Nucleus accumbens (tissue), 56 donors: ENCODE measurements at places on chromosomes 7 and 10.
A peak's percentile ranks its signal among the peaks of the same experiment; 100 is the strongest.

GRCh38 chr7:158740013-158740656, 35.5 kb upstream of the NCAPG2 start:
- no peak for DNase-seq

- DNase-seq = no peak
These were observed 258.8 kb downstream of the SNX10 start for GRCh38 chr7:26550492-26550891.

DNA sequence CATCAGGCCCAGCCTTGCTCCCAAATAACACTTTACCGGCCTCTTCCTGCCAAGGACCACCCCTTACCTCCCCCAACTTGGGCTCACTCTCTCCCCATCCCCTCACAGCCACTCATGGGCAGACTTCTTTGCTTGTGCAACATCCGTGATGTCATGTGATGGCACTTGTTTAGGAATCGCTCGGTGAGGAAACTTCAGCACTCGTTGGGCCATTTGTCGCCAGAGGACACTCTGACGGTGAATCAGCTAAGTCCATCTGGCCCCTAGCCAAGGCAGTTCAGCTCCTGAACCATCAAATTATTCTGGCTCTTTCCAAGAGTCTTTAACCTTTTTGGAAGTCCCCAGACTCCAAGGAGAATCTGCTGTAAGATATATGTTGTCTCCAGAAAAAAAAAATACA, 19.2 kb downstream of the BTBD16 start:
- no peak for DNase-seq

DNA sequence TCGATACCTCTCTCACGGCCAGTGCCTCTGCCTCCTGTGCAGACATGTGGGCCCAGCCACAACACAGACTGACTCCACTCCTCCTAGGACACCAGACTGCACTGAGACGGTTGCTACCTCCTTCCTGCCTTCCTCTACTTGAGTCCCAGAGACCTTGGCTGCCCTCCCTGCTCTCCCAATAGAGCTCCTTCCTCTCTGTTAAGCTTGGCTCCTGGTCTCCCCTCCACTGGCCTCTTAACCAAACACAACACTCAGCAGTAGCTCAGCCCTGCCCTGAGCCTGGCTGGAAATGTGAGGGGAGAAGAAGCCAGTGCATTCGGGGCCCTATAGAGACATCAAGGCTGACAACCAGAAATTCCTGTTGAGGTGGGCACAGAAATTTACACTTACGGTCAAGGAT, 102.0 kb downstream of the HTR5A start:
- DNase-seq = no peak

DNA sequence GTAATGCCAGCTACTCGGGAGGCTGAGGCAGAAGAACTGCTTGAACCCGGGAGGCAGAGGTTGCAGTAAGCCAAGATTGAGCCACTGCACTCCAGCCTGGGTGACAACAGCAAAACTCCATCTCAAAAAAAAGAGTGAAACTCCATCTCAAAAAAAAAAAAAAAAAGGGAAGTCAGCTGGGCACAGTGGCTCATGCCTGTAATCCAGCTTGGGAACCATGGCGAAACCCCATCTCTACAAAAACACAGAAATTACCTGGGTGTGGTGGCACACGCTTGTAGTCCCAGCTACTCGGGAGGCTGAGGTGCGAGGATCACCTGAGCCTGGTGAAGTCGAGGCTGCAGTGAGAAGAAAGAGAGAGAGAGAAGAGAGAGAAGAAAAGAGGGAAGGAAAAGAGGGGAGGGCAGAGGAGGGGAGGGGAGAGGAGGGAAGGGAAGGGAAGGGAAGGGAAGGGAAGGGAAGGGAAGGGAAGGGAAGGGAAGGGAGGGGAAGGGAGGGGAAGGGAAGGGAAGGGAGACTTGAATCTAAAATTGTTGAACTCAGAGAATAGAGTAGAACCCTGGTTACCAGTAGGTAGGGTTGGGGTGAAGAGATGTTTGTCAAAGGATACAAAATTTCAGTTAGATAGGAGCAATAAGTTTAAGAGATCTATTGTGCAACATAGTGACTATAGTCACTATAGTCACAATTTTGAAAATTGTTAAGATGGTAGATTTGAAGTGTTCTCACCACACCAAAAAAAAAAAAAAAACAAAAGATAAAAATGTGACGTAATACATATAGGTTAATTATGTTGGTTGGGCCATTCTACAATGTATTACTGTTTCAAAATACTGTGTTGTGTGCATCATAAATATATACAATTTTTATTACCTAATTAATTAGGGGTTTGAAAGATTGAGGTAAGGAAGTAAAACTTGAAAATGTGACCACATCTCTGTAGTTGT, 2.5 kb downstream of the SLC16A9 start:
- no peak for DNase-seq

DNA sequence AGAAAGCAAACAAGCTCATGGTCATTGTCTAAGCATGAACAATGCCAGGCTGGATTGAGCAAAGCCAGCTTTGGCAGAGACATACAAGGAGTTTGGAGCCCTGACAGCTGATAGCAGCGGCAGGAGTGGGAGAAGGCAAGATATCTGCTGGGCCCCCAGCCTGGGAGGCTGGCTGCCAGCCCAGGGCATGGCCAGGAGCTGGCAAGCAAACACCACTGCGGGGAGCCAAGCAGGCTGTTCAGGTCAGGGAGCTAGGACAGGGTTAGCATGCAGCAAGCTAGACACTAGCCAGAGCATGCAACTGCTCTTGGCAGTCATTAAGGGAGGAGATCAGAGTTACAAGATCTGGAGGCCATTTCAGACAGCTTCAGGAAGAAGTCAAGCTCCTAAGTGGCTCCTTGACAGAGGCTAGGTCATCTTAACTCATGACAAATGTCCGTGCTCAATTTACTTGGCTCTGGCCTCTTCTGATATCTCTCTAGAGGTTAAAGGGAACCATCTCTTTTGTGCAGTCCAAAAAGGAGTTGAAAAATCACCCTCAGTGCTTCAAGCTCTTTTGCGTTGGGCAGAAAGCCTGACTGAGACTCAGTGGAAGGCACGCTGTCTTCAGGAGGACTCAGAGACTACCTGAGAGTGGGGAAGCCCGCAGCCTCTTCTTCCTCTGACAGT, 436.8 kb upstream of the C7orf33 start:
- DNase-seq = no peak

- no peak for DNase-seq
These were observed 246.1 kb downstream of the AUTS2 start for GRCh38 chr7:69844264-69844868.

DNA sequence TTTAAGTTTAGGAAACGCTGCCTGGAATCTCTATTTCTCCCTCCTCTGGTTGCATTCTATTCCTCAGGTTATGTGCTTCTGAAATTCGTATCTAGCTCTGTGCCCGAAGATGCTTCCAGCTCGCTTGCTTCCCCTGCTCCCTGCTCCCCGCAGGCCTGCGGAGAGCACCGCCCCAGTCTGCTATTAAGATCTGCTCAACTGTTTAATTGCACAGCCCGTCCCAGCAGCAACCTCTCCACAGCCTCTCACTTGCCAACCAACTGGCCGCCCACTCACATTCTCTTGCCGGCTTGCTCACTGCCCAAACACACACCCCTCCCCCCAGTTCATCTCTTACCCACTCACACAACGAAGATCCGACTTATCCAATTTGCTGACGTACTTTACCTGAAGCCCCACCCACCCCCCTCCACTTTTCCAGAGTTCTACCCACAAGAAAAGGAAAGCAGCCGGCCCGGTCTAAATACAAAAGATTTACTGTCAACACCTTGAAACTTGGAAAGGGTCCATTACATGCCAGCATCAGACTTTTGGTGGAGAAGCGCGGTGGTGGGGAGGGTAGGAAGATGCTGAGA, 167.3 kb upstream of the KLF14 start:
- DNase-seq = peak; percentile 38

DNA sequence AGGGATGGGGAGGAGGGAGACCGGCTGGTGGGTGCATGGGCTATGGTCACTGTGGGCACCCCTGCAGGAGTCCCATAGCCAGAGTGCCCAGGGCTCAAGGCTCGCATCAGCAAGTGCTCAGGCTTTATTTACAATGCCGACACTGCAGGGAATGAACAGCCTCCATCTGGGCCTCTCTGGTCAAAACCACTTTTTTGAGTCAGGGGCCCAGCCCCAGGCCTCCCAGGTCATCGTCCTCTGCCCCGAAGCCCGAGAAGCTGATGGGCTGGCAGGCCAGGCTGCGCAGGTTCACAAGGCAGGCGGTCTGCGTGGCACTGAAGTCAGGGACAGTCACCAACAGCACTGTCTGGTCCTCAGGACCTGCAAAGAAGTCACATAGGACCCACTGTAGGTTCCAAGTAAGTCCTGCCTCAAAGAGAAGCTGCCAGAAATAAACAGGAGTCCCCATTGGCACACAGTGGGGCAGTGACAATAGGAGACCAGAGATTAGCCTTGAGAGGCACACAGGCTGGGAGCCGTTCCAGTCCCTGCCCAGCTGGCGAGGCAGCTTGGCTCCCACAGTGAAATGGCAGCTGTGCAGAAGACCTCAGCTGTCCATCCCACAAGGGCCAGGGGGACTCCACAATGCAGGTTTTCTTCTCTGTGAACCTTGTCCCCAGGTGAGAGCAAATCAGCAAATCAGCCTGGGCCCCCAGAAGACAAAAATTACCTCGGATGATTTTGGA, 8.6 kb downstream of the POLD2 start:
- peak; percentile 72 for DNase-seq

GRCh38 chr7:118311121-118311836, 86.8 kb downstream of the ANKRD7 start:
- DNase-seq = no peak
